ENCODE measurements at places on chromosomes 4 and X. TPM values are rescaled to one million over a fixed set of nuclear protein-coding genes. Genes with fewer than 3 reads are reported as not detected.
A peak's percentile ranks its signal among the peaks of the same experiment; 100 is the strongest.

CFAP99 gene
- 12.1 TPM for total RNA-seq

CENPVL2 gene
- total RNA-seq, result not detected

TKTL1 gene
- total RNA-seq, result 0.18 TPM

ACOX3 gene
- 32.2 TPM for total RNA-seq

SYTL4 gene
- total RNA-seq, result 11.7 TPM

CXorf51A gene
- total RNA-seq, result not detected

- H3K27me3 ChIP-seq, result no peaks in the 10 kb centered on the region
- peak; percentile 17 for DNase-seq
- H3K36me3 ChIP-seq, result no peaks in the 10 kb centered on the region
- H3K27ac ChIP-seq, result peak overlapping the region; percentile 28
These were observed 66.7 kb downstream of the COQ2 start for GRCh38 chr4:83217721-83218522.

DNA sequence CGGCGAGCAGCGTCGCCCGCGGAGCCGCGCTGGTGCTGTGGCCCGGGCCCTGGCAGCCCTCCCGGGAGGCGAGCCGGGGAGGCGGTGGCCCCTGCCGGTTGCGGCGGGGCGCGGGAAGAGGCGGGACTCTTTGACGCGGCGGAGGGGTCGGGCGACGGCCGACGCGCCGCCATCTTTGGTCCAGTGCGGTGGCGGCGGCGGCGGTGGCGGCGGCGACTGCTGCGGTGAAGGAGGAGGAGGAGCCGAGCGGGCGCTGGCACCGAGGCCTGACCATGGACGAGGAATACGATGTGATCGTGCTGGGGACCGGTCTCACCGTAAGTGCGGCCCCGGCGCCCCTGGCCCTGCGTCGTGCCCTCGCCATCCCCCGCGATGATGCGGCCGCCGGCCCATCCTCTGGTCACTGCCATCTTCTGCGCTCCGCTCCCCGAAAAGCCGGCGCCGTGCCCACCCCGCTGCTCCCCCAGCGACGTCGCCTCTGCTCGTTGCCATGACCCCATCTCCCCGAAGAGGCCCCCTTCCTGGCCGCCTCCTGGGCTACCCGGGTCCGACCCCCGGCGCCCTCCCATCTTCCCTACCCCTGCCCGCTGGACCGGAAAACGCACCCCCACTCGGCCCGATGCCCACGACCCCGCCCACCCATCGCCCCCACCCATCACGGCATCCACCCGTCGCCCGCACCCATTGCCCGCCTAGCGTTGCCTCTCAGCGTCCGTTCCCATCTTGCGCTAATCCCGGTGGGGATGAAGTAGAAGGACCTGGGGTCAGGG is at the start of gene GDI1:
Gene GDI1 (plus strand): TSS at position 172 of the 770 bp plus-strand sequence. CDS start 101 bp downstream, at position 273.
- H3K4me1 ChIP-seq, result peaks cover 3% of the 10 kb centered on the region
- peak within 1 kb of the TSS; percentile 62 for H3K4me3 ChIP-seq
- peak; percentile 50 for DNase-seq
- peaks cover 6% of the 10 kb centered on the region for H3K36me3 ChIP-seq
- peak within 1 kb of the TSS; percentile 89 for H3K27ac ChIP-seq

DNA sequence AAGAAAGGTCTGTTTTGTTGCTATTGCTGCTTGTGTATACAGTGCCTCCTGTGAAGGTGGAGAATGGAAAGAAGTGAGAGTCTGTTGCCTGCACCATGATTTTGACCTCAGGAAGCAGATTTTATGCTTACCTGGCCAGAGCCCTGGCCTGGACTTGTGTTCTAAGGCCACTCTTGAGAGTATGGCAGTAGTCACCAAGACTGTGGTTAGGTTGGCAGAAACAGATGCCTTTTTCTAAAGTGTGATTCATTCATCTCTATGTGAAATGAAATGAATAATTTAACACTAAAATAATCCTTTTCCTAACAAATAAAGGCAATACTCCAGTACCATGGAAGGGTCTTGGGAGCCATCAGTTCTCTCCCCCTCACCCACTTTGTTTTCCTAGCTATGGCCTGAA is 161.8 kb downstream of the DCLK2 start:
- H3K36me3 ChIP-seq, result no peaks in the 10 kb centered on the region
- H3K27ac ChIP-seq, result no peak overlapping the region
- no peaks in the 10 kb centered on the region for H3K27me3 ChIP-seq
- H3K4me1 ChIP-seq, result peaks cover 9% of the 10 kb centered on the region

DNA sequence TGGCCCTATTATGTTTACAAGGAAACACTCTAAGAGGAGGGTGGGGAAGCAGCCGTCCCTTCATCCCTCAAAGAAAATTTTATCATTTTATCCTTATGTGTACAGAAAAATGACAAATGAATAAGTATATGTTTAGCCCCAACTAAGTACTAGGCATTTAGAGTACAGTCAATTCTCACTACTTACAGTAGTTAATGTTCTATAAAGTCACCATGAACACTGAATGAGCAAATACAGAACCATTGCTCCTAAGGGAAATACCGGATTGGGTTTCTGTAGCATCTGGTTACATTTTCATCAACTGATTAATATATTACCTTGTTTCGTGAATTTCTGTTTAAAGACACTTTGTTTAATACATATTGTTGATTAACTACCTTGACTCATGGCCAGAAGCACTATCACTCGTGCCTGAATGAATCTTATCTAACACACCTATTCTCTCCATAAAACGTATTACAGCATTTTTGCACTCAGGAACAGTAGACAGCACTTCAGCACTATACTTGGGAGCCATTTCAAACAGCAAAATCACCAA is 109.3 kb downstream of the ASB9 start:
- no peak for DNase-seq
- no peak overlapping the region for H3K4me3 ChIP-seq
- no peak overlapping the region for H3K27ac ChIP-seq
- no peaks in the 10 kb centered on the region for H3K36me3 ChIP-seq
- H3K4me1 ChIP-seq, result no peaks in the 10 kb centered on the region
- no peaks in the 10 kb centered on the region for H3K27me3 ChIP-seq

GRCh38 chrX:69083361-69083760 is 81.9 kb downstream of the PJA1 start:
- H3K4me3 ChIP-seq, result no peak overlapping the region
- H3K4me1 ChIP-seq, result no peaks in the 10 kb centered on the region
- no peaks in the 10 kb centered on the region for H3K36me3 ChIP-seq
- no peak for DNase-seq
- no peaks in the 10 kb centered on the region for H3K27me3 ChIP-seq

GRCh38 chrX:13094828-13095341 is 50.5 kb upstream of the FAM9C start:
- no peak overlapping the region for H3K4me3 ChIP-seq
- H3K4me1 ChIP-seq, result no peaks in the 10 kb centered on the region
- DNase-seq, result peak; percentile 57
- H3K27me3 ChIP-seq, result peaks cover 7% of the 10 kb centered on the region

GRCh38 chrX:119516157-119516702 is 48.0 kb downstream of the SLC25A5 start:
- H3K27me3 ChIP-seq, result no peaks in the 10 kb centered on the region
- no peaks in the 10 kb centered on the region for H3K4me1 ChIP-seq
- peak; percentile 77 for DNase-seq
- no peak overlapping the region for H3K27ac ChIP-seq

- H3K36me3 ChIP-seq, result no peaks in the 10 kb centered on the region
- no peaks in the 10 kb centered on the region for H3K27me3 ChIP-seq
- DNase-seq, result no peak
- no peaks in the 10 kb centered on the region for H3K4me1 ChIP-seq
These were observed 1665.0 kb upstream of the TENM3 start for GRCh38 chr4:180578175-180578574.

GRCh38 chrX:119706616-119707015 is 13.6 kb upstream of the SEPTIN6 start:
- H3K36me3 ChIP-seq, result no peaks in the 10 kb centered on the region
- no peak overlapping the region for H3K4me3 ChIP-seq
- no peak for DNase-seq
- no peaks in the 10 kb centered on the region for H3K4me1 ChIP-seq
- no peaks in the 10 kb centered on the region for H3K27me3 ChIP-seq

- DNase-seq, result no peak
- no peaks in the 10 kb centered on the region for H3K36me3 ChIP-seq
- H3K27me3 ChIP-seq, result no peaks in the 10 kb centered on the region
- H3K4me3 ChIP-seq, result no peak overlapping the region
- peaks cover 2% of the 10 kb centered on the region for H3K4me1 ChIP-seq
These were observed 101.9 kb upstream of the MAML3 start for GRCh38 chr4:140255927-140256326.
